GM03348 (cell line): ENCODE measurements at places on chromosomes 12 and 14.

- DNase-seq, result peak; percentile 39
Measured at GRCh38 chr12:108884116-108885012, 4.5 kb downstream of the DAO start.

DNA sequence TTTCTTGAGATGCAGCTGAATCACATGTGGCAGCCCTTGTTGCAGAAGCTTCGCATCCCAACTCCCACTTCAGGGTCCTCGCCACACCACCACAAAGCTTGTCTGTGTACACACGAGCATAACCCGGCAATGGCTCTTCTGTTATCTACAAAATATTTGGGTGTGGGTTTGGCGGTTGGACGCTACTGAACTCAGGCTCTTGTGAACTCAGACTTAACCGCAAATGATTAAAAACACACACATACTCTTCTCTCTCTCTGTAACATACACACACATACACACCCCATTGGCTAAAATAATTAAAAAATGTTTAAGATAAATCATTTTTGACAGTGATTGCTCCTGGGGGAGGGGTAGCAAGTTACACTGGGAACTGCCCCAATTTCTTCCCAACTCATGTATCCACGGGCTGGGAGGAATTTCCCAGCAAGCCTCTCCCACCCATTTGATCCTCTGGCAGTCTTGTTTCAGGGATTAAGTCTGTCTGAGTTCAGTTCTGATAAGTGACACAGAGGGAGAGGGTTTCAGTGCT, 63.7 kb upstream of the MANSC4 start:
- DNase-seq, result peak; percentile 67

GRCh38 chr14:31263485-31264133, 56.0 kb upstream of the HECTD1 start:
- DNase-seq, result peak; percentile 92

DNA sequence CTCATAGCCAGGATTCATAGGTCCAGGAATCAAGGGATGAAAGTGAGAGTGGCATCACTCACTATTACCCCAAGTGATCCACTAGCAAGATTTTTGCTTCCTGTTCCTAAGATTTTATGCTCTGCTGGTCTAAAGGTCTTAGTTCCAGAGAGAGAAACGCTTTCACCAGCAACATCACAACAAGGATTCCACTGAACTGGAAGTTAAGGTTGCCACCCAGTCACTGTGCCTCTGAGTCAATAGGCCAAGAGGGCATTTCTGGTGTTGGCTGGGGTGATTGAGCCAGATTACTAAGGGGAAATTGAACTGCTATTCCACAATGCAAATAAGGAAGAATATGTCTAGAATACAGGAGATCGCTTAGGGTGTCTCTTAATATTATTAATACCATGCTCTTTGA, 142.5 kb upstream of the ARID2 start:
- no peak for DNase-seq

DNA sequence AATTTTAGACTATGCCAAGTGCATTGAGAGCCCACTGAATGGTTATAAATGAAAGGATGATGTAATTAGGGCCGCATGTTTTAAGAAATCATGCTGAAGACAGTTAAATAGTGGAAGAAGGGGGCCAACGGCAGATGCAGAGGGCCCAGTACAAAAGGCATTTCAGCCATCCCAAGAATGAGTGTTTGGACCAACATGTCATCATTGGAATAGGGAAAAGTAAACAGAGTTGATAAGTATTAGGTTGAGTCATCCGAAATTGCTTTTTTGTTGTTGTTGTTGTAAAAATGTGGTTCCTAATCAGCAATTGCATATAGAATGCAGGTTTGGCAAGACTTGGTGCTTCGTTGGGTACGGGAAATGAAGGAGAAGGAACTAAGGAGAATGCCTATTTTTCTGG, 29.5 kb downstream of the BMP4 start:
- no peak for DNase-seq

GRCh38 chr14:102942069-102942468, 19.6 kb downstream of the AMN start:
- no peak for DNase-seq

DNA sequence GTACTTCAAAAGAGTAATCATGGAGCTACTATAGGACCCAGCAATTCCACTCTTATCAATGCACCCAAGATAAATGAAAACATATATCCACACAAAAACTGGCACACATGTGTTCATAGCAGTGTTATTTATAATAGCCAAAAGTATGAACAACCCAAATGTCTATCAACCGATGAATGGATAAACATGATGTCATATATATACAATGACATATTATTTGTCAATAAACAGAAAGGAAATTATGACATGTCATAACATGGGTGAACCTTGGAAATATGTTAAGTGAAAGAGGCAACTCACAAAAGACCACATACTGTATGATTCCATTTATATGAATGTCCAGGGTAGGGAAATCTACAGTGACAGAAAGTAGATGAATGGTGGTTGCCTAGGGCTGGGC, 347.1 kb upstream of the DDHD1 start:
- no peak for DNase-seq

- no peak for DNase-seq
Measured at GRCh38 chr12:96365604-96366380, 34.4 kb downstream of the CDK17 start.

- no peak for DNase-seq
Measured at GRCh38 chr12:69948851-69949250, 123.8 kb downstream of the MYRFL start.

DNA sequence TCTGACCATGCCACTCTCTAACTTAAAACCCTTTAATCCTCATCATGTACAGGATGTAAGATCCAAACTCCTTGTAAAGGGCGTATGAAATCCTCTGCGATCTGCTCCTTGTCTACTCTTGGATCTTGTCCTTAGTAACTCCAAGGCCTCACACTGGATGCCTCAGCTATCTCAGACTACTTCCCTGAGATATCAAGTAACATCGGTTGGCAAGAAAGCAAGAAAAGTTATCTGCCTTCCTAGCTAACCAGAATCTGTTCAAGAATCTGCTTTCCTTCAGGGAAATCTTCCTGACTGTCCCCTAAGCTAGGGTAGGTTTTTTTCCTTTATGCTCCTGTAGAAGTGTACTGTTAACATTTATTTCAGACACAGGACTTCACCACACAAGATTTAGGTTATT, 82.6 kb downstream of the TAOK3 start:
- no peak for DNase-seq

- no peak for DNase-seq
Measured at GRCh38 chr12:11722578-11723138, 73.2 kb downstream of the ETV6 start.

- no peak for DNase-seq
Measured at GRCh38 chr12:70691018-70691672, 53.9 kb upstream of the PTPRB start.

- peak; percentile 42 for DNase-seq
Measured at GRCh38 chr14:96136371-96137005, 68.2 kb upstream of the BDKRB2 start.

GRCh38 chr12:6764011-6764828, 1.9 kb upstream of the PTMS start:
- peak; percentile 97 for DNase-seq

- no peak for DNase-seq
Measured at GRCh38 chr12:22256605-22257004, 77.9 kb downstream of the ST8SIA1 start.

- no peak for DNase-seq
Measured at GRCh38 chr12:67446716-67447115, 177.6 kb downstream of the CAND1 start.

- no peak for DNase-seq
Measured at GRCh38 chr14:34501004-34501580, 38.4 kb downstream of the EAPP start.

GRCh38 chr14:81450100-81450531, 50.0 kb upstream of the STON2 start:
- DNase-seq, result no peak

GRCh38 chr12:77102123-77102522, 36.8 kb upstream of the E2F7 start:
- no peak for DNase-seq
